Ecto neural progenitor cell (in vitro differentiated cells): ENCODE measurements at places on chromosomes 1 and 21.

DNA sequence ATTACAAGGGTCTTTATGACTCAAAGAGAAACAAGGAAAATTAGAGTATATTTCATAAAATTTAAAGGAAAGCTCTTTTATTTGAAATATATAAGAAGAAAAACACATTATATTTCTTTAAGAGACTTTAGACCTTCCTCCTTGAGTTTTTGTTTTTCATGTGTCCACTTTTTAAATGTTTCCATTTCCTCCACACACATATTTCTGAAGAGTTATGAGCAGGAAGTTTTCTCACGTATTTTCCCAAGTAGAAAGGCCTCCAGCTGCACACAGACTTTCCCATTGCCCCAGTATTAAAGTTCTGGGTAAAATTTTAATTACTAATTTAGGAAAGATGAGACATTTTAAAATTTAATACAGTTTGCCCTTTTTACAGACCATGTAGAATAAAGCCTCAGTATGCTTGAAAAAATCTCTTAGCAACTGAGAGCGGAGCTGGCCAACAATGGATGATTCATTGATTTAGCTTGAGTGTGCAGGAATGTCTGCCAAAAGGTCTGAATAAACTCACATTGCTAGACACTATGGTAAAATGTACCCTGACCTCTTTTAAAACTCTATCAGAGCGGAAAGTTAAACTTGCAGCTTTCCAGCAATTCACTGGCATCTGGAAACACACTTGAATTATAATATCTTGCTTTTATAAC is 57.9 kb downstream of the DDAH1 start:
- DNase-seq, result no peak

GRCh38 chr1:14608308-14608707 is 9.8 kb downstream of the KAZN start:
- no peak for DNase-seq

GRCh38 chr1:89631816-89632656 is 884 bp upstream of the LRRC8C start:
- DNase-seq, result peak; percentile 72

DNA sequence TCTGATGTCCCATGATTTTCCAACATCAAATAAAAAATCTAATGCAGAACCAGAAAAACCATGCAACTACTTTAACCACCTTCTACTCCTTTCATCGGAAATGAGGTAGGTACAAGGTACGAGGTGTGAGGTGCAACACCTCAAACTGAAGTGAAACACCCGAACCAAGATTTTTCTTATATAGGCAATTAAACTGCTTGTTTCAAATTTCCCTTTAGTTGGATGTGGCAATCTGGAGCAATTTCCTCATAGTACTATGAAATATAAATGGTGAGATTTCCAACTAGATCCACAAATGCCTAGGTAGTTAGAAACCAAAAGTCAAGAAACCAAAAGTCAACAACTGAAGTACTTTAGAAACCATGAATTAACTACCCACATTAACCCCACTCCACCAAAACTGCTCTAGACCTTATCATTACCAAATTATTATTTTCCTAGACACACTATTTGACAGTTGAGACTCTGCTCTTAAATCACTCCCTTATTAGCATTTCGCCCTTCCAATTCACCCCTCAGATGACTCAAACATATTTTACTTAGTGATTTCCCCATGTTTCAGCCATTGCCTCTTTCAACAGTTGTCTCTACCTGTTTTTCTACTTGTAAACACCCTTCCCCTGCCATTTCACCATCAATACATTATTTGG is 37.8 kb downstream of the FUBP1 start:
- no peak for DNase-seq

- no peak for DNase-seq
Measured at GRCh38 chr1:248406721-248407692, 4.2 kb downstream of the OR2T1 start.

GRCh38 chr1:97144527-97144926 is 422.9 kb downstream of the PTBP2 start:
- no peak for DNase-seq

DNA sequence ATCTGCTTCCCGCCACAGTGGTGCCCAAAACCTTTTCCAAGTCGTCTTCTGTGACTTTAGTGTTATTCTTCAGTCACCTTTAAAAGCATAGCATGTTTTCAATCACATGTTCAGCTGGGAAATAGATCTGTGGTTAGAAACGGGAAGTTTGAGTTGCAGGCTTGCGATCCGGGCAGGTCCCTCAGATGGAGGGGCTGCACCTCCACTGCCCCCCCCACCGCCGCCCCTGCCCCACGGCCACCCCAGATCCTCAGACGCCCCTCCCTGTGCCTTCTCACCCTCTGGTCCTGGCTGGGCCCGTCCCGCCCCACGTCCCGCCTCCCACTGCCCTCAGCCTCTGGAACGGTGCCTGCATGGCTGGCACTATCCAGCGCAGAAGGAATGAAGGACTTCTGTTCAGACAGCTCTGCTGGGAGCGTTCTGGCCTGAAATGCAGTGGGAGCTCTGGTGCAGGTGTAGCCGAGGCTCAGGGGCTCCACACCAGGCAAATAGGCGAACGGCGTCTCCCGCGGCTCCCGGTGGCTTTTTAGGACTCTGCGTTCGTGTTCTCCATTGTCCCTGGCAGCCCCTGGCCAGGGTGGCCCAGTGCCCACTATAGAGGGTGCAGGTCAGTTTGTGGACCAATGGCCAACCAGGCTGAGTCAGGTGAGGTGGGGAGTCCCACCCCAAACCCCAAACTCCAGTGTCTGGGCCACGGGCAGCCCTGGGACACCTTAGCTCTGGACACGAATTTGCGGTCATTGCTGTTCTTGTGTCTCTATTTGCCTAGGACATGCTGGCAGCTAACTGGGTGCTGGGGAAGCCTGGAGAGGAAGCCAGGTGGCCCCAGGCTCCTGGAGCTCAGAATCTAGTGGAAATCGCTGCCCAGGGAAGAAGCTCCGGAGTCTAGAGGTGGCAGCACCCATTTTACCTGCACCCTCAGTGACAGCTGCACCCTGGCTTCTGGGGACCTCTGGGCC is 67.1 kb downstream of the FAAP20 start:
- no peak for DNase-seq

DNA sequence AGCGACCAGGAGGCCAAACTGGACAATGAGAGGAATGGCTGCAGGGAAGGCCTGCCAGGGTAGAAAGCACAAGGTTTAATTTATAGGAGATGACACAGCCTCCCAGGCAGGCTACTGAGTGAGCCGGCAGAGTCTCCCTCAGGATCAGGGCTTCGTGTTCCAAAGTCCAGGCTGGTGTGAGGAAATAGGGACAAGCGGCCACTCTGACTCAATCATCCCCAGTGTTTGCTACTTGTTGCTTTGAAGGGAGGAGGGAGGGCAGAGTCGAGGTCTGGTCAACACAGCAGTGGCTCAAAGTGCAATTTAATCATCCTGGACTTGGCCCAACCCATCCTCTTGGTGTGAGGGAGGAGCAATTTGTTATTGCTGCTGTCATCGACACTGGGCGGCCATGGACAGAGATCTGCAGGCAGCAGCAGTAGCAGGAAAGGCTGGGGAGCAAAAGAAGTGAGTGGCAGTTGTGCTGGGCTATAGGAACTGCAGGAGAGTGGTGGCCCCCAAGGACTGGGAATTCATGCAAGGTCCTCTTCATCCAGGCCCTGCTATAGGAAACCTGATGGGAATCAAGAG is 27.5 kb downstream of the TBX15 start:
- DNase-seq, result no peak

GRCh38 chr1:162497104-162497722 is 405 bp upstream of the UHMK1 start:
- no peak for DNase-seq

DNA sequence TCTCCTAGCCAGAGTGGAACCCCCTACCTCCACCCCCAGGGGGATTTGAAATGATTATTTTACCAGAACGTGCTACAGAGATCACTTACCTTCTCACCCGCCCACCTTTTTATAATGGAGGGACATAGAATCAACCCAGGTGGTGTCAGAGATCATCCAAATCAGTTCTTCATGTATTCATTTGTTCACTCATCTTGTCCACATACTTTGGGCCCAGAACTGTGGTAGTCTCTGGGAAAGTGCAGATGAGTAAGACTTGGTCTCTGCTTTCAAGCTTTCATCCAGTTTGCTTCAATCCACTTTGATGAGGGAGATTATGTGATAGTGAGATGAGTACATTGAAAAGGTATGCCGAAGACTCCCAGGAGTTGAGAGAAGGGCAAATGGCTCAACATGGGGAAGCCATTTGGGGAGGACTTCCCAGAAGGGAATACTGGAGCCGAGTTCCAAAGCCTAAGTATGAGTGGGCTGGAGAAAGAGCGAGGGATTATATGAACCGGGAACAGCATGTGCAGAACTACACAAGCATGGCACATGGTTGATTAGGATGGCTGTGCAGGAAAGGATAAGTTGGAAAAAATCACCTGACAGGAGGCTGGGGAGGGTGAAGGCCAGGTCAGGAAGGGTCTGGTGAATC is 1.9 kb downstream of the FGGY start:
- DNase-seq, result no peak

DNA sequence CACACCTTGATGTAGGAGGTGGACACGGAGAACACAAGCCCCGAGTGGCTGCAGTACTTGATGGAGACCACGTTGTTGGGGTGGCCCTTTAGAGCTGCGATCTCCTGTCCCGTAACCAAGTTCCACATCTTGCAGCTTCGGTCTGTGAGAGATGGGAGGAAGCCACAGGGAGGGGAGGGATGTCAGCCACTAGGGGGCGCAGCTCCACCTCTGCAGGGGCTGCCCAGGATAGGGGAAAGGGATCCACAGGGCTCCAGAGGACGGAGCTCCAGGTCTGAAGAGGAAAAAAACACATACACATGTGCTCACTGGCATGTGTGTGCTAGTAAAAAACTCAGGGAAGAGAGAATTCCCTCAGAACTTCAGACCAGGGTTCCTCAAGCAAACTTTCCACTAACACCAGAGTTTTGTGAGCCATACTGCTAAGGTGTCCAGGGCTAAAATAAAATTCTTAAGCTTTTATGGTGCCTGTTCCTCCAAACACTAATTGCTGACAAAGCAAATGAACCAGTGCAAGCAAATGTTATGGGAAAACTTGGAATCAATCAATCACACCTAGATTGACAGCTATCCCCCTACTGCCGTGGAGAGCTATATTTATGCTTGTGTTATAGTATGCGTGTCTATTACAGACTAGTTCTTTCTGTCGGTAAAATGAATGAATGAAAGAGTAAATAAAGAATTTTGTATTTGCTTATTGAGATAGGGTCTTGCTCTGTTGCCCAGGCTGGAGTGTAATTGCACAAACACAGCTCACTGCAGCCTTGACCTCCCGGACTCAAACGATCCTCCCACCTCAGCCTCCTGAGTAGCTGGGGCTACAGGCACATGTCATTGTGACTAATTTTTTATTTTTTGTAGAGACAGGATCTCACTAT is 43.7 kb downstream of the KIF21B start:
- peak; percentile 78 for DNase-seq

DNA sequence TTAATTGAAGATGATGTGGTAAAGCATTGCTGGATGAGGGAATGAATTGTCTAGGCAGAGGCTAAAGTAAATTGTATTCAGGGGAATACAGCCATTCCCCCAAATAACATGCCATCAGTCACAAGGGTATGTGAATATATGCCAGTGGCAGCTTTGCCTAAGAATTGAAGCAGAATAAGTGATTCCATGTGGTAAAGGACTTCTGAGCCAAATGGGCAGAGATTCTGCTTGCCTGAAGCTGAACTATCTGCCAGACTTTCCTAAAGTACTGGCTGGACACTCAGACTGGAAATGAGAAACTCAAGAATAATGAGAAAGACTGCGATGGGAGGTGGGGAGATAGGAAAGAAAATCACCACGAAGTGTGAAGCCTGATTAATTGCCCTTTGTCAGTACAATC is 2.4 kb downstream of the LIX1L start:
- no peak for DNase-seq

DNA sequence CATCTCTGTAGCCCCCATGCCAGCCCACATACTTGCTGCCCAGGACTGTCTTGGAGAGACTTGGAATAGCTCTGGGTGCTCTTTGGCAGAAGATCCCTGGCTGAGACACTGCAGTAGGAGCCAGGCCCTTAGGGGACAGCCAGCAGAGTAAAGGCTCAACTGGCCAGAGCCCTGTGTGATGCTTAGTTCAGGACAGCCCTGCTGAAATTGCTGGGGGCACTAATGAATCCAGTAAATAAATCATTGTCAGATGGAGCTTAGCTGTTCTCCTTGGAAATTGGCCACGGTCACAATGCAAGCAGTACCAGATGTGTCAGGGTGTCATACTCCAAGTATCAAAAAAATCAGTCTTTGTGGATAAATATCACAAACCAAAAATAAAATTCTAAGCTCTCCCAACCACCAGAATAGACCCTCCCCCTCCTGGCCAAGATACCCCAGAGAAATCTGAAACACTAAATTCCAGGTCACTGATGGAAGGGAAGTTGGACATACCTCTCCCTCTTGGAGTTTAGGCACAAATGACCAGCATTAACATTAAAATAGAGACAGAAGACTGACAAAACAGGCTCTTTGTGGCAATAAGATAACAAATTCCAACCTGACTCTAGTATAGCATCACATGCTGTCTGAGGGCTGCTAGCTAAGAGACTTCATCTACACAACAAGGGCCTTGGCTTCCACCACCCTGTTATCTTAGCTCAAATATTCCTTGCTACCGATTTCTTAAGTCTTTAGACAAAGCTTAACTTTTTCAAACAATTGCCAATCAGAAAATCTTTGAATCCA is 83.2 kb upstream of the DNAH14 start:
- no peak for DNase-seq

- DNase-seq, result no peak
Measured at GRCh38 chr1:171670739-171671138, 18.3 kb upstream of the MYOC start.

DNA sequence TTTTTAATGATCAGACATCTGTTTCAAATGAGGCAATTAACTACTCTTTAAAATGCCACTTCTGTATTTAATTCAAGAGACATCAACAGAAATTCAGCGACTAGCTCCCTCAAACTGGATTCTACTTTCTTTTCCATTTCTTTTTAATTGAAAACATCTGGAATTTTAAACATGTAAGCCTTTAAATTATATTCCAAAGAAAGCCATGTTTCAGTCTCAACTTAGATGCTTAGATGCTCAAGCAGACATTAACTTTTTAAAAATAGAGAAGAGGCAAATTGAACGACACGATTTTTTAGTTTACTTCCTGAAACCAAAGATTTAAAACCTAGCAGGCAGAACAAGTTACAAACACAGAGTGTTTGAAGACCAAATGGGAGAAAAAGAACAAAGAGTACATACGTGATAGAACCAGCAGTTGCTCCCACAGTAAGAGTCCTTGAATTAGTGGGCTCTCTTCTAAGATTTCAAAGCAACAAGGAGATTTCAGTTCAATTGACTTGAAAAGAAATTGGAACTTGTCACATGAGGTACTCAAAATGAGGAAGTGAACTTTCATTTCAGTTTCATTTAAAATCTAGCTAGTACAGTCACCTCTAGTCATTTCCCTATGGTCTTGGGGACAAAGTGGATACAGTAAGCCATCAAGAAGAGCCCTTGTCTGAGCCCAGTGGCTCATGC is at the start of gene CTSS:
Gene CTSS (minus strand): TSS at position 483 of the 681 bp plus-strand sequence. CDS start 1,015 bp downstream, outside the sequence.
- DNase-seq, result no peak
